ENCODE measurements at places on chromosomes 4 and X. TPM values are rescaled to one million over a fixed set of nuclear protein-coding genes. Genes with fewer than 3 reads are reported as not detected.

- DNase-seq: no peak
Measured at GRCh38 chr4:1821679-1822567, 28.8 kb downstream of the FGFR3 start.

CXCL3 gene
- total RNA-seq: not detected

MAGEA11 gene
- not detected for total RNA-seq

- DNase-seq: no peak
Measured at GRCh38 chr4:87624698-87625097, 16.4 kb downstream of the DSPP start.

- no peak for DNase-seq
Measured at GRCh38 chr4:179165000-179165738, 1722.9 kb upstream of the AGA start.

DNA sequence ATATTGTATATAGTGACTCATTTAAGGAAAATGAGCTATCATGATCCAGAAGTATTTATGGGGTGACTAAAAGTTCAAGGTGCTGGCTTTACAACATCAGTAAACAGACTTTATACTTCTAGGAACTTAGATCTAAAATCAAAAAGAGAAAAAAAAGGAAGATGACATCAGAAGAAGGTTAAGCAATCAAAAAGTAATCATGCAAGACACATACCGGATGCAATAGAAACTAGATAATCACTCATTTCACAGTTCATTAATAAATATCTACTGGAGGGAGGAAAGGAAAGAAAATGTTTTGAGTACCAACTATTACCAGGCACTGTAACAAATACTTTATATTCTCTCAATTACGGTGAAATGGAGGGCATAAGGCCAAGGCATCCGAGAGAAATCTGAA lies 276.4 kb downstream of the SPRY1 start:
- DNase-seq: no peak

DNA sequence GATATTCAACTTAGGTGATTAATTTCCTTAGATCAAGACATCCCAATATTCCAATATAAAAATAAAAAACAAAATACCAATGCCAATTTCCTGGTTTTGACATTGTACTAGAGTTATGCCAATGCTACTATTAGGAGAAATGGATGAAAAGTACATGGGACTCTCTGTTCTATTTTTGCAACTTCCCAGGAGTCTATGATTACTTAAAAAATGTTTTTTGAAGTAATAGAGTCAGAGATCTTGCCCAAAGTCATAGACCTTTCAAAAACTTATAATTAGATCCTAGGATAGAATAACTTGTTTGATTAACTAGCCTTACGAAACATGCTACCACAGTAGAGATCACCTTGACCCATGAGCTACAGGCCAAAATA lies 73.6 kb upstream of the MAOA start:
- no peak for DNase-seq

- no peak for DNase-seq
Measured at GRCh38 chr4:24515698-24516097, 68.7 kb downstream of the DHX15 start.

CT45A3 gene
- not detected for total RNA-seq

GRCh38 chr4:41399231-41399630 lies 138.7 kb upstream of the LIMCH1 start:
- no peak for DNase-seq

DNA sequence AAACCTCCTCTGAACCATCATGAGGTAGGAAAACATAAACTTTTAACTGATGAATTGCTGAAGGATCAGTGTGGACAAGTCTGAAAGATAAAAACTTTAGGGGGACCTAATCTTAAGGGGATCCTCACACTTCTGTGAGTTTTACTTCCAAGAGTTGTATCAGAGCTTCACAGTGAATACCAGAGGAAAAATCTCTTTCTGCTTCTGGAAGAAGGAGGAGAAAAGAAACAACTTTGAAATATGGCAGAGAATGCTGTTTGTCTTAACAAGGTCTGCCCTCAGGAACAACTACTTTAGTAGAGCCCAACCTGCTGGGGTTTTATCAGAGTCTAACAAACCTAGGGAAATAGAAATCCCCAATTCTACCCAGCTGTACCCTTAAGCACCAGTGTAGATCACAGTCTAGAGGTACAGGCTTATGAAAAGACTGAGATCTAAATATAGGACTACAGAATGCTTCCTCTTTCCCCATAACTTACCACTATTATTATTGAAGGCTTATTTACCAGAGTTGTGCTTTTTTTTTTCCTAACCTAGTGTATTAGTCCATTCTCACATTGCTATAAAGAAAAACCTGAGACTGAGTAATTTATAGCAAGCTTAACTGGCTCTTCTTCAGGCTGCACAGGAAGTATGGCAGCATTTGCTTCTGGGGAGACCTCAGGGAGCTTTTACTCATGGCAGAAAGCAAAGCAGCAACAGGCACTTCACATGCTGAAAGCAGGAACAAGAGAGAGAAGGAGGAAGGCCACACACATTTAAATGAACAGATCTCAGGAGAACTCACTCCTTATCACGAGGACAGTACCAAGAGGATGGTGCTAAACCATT lies 167.9 kb downstream of the CAMK2D start:
- DNase-seq: no peak

FAAH2 gene
- 2.0 TPM for total RNA-seq

DNA sequence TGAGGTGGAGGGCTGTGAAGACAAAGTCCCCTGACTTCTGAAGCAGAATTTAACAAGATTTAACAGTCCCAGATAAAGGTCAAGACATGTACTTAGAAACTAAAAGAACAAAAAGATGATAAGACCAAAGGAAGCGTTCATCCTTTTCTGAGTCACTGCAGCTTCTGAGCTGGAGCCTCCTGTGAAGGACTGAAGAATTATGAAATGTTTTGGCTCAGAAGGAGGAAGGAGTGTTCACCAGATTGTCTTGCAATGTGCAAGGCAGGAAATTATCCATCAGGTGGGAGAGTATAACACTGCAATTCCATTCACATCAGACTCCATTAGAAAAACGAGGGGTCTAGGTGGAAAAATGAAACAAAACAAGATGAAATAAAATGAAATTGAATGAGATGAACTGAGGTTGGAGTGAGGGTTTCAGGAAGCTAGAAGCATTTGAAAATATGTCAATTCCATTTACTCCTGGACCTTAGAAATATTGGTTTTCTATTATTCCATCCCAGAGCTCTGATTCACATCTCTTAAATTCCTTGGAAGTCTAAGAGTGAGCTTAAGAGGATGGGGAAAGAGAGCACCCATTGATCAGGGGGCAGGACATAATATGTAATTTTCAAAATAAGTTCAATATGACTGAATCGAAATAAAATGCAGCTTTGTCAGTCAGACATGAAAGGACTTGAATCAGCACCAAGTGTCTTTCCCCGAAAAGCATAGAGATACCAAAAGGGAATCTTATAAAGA lies 186.1 kb upstream of the LNX1 start:
- no peak for DNase-seq

DNA sequence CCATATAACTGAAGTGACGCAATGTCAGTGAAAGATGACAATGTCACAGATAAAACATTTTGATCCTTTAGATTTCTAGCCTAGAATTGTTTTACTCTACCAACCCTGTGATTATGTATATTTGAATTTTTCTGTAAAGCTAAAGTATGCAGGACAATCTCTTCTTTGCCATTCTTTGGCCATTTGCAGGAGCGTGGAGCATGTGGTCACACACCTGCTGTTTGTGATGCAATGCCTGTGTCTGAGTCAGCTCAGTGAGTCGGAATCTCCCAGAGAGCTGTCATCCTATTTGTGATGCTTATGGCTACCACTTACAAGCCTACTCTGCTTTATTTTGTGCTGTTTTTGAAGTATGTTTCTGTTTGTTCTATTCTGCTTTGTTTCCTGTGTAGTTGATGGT lies 214.5 kb downstream of the NAF1 start:
- DNase-seq: no peak

GRCh38 chr4:156475322-156475721 lies 496.3 kb downstream of the PDGFC start:
- no peak for DNase-seq

DNA sequence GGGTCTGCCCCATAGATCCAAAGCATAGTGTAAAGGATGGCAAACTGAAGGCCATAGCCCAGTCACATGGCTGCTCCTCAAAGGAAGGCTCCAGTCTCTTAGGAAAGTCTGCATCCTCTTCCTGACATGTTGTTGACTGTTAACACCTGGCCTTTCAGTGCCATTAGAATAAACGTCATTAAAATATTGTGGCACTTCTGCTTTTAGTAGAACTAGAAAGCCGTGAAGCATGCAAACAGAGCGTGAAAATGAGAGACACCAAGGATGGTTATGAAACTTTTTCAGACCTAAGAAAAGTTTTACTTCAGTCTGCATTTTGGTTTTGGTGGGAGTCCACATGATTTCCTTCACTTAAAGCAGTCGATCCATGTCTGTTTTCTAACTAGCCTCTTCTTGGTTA lies 41.1 kb upstream of the AFF2 start:
- DNase-seq: no peak

GRCh38 chr4:87650938-87651337 lies 858 bp downstream of the DMP1 start:
- DNase-seq: no peak

DNA sequence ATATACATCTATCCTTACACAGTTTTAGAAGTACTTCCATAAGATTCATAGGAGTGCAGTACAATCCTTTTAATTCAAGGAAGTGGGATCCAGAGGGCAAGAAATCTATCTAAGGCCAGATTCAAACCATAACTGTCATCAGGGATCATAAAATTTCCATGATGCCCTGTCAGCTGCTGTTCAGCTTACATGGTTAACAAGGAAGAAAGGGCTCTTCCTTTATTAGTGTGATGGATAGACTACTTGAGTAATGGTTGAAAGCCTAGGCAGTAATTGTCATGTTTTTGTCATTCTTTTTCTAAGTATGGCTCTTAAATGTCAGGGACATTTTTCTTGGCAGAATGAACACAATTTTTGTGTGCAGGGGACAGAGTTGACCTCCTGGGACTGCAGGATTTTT lies 159.8 kb upstream of the CXCL13 start:
- no peak for DNase-seq

DNA sequence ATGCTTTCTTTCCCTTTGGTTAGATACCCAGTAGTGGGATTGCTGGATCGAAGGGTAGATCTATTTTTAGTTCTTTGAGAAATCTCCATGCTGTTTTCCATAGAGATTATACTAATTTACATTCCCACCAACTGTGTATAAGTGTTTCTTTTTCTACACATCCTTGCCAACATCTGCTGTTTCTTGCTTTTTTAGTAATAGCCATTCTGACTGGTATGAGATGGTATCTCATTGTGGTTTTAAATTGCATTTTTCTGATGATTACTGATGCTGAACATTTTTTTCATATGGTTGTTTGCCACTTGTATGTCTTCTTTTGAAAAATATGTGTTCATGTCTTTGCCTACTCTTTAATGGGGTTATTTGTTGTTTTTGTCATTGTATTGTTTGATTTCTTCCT lies 6.6 kb upstream of the AGA start:
- no peak for DNase-seq

DNA sequence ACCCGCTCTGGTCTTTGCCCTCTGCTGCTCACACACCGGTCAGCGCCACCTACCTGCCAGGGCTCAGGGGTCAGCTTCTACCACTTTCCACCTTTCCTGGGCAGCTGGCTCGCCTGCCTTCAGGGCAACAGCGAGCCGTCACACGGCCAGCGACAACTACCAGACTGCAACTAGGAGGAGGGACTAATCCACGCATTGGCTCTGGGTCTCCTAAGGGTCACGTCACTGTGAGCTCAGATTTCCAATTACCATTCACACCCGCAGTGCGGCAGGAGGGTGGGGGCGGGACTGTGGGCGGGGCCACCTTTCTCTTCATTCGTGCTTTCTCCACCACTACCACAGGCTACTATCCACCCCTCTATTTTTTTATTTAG lies at the start of gene BEX5:
TSS of gene BEX5 (minus strand) at position 172 of the 374 bp plus-strand sequence. CDS start 1,712 bp downstream, outside the sequence.
- DNase-seq: peak; percentile 71

GRCh38 chr4:152172146-152172545 lies 363.7 kb downstream of the FBXW7 start:
- no peak for DNase-seq

DNA sequence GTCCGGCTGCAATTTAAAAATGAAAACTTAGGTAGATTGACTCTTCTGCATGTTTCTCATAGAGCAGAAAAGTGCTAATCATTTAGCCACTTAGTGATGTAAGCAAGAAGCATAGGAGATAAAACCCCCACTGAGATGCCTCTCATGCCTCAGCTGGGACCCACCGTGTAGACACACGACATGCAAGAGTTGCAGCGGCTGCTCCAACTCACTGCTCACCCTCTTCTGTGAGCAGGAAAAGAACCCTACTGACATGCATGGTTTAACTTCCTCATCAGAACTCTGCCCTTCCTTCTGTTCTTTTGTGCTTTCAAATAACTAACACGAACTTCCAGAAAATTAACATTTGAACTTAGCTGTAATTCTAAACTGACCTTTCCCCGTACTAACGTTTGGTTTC lies 41.0 kb downstream of the MAP7D3 start:
- DNase-seq: no peak

- no peak for DNase-seq
Measured at GRCh38 chr4:149676076-149676475, 139.6 kb downstream of the IQCM start.

- DNase-seq: no peak
Measured at GRCh38 chr4:155946486-155946885, 7.2 kb downstream of the CTSO start.

DNA sequence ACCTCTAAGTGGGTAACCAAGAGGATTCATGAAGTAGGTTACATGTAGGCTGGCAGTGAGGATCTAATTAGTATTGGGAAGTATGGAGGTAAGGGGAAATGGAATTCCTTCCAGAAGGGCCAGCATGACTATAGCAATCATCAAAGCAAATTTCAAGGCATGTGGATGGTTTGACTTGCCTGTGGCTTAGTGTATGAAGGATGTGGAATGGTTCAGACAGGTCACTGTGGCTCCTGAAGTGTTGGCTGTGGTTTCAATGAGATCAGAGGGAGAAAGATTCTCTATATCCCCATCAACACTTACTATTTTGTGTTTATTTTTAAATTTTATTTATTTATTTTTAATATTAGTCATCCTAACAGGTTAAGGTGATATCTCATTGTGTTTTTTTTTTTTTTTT lies 121.6 kb upstream of the TBC1D9 start:
- no peak for DNase-seq

DNA sequence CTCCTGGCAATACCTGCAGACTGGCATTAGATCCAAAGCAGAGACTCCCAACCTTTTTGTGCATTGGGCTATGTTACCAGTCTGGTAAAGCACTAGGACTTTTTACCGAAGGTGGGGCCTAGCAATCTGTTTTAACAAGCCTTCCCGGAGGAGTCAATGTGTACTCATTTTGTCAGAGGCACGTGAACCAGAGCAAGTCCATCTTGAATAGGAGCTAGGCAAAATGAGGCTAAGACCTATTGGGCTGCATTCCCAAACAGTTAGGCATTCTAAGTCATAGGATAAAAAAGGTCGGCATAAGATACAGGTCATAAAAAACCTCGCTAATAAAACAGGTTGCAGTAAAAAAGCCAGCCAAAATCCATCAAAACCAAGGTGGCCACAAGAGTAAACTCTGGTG lies 22.3 kb downstream of the ADGRA3 start:
- DNase-seq: no peak

GRCh38 chrX:132948648-132949260 lies 9.7 kb downstream of the HS6ST2 start:
- no peak for DNase-seq

NR0B1 gene
- not detected for total RNA-seq

- DNase-seq: no peak
Measured at GRCh38 chrX:29470030-29470429, 745.3 kb upstream of the MAGEB2 start.

All from CD8-positive, alpha-beta memory T cell (primary cell).